CD4-positive, alpha-beta T cell (primary cell): ENCODE measurements at places on chromosomes 7 and 10.

GRCh38 chr7:6578114-6579084 is 1.1 kb downstream of the ZDHHC4 start:
- no peak for DNase-seq

DNA sequence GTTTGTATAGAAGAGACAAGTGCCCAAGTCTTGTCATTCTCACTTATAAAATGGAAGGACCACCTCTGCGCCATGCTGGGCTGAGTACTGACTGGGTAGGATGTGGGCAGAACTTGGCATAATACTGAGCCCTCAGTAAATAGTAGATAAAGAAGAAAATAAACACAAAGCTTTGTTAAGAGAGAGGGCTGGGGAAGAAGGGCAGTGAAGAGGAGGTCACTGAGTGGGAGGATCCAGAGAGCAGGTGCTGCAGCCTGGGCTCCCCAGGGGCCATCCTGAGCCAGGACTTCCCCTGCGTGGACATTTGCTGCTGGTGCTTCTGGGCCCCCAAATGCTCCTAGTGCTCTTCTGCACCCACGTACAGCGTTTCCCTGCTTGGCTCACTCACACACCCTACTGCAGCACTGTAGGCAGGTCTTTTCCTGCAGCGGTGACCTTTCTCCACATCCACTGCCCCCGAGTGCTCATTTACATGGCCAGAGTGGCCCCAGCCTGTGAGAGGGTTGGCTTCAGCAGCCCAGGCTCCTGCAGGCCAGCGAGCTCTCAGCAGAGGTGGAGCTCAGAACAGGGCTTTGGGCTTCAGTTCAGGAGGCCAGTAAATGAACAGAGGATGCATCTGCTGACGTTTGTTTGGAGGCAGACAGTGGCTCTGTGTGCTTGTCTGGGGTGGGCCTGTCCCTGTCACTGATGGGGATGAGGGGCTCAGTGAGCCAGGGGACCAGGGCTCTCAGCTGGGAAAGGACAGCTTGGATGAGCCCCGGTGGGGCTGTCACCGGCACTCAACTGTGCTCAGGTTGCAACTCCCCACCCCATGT is 164.6 kb downstream of the ADARB2 start:
- no peak for DNase-seq

DNA sequence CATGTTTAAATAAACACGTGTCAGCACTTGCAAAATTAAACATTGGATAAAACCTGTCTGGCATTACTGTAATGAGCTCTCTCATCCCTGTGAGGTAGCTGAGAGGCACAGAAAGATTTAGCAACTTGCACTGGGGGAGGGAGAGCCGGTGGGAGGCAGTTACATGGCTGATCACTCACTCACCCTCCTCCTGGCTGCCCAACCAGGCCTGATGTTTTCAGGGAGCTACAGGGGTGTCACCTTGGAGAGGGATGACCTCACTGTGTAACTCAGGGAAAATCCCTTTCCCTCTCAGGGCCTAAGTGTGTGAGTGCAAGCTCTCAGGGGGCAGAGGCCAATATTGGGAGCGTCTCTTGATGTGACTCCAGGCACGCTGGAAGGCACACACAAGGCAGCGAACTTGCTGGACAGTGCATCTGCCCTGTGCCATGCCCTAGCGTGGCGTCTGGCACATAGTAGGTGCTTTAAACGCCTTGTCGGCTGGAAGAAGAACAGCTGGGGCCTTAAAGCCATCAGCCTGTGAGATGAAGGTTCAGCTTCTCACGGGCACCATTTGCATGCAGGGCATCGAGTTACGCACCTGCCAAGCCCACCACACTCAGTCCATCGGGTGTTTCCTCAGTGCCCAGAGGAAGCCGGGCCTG is 51.1 kb downstream of the ELFN1 start:
- DNase-seq: no peak

GRCh38 chr10:82411416-82411815 is 536.4 kb downstream of the NRG3 start:
- DNase-seq: no peak

DNA sequence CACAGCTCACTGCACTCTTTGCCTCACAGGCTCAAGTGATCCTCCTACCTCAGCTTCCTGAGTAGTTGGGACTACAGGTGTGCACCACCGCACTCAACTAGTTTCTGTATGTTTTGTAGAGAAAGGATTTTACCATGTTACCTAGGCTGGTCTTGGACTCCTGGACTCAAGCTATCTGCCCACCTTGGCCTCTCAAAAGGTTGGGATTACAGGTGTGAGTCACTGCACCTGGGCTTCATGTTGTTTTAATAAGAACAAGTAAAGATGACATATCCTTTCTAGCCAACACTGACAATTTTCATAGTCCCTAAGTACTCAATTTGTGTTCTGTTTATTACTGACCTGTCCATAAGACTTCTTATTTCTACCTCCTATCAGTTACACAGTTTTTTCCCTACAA is 16.8 kb downstream of the SEMA3C start:
- no peak for DNase-seq

- no peak for DNase-seq
Measured at GRCh38 chr10:12025591-12025990, 17.0 kb downstream of the UPF2 start.
